ENCODE measurements at places on chromosomes 16 and 17. TPM values are rescaled to one million over a fixed set of nuclear protein-coding genes. Genes with fewer than 3 reads are reported as not detected.

Gene PRSS36
- 4.2 TPM for total RNA-seq

Gene PDIA2
- total RNA-seq, result 3.6 TPM

Gene HBA2
- 136 TPM for total RNA-seq

Gene APRT
- 64.2 TPM for total RNA-seq

Gene CKLF
- 22.5 TPM for total RNA-seq

Gene KRTAP1-1
- total RNA-seq, result not detected

Gene KRT14
- 0.41 TPM for total RNA-seq

Gene USP6
- total RNA-seq, result 0.06 TPM

Gene RPL38
- total RNA-seq, result 657 TPM

Gene ITGB3
- total RNA-seq, result 19.5 TPM

Gene FA2H
- 0.29 TPM for total RNA-seq

Gene ATP2C2
- not detected for total RNA-seq

Gene ELMO3
- total RNA-seq, result 1.0 TPM

Gene SNX20
- 1.2 TPM for total RNA-seq

Gene TNFSF13
- 25.5 TPM for total RNA-seq

Gene ADAD2
- not detected for total RNA-seq

Gene SEPTIN1
- total RNA-seq, result 2.0 TPM

Gene SLC52A1
- 0.10 TPM for total RNA-seq
